ENCODE measurements at places on chromosomes 11 and 22.

DNA sequence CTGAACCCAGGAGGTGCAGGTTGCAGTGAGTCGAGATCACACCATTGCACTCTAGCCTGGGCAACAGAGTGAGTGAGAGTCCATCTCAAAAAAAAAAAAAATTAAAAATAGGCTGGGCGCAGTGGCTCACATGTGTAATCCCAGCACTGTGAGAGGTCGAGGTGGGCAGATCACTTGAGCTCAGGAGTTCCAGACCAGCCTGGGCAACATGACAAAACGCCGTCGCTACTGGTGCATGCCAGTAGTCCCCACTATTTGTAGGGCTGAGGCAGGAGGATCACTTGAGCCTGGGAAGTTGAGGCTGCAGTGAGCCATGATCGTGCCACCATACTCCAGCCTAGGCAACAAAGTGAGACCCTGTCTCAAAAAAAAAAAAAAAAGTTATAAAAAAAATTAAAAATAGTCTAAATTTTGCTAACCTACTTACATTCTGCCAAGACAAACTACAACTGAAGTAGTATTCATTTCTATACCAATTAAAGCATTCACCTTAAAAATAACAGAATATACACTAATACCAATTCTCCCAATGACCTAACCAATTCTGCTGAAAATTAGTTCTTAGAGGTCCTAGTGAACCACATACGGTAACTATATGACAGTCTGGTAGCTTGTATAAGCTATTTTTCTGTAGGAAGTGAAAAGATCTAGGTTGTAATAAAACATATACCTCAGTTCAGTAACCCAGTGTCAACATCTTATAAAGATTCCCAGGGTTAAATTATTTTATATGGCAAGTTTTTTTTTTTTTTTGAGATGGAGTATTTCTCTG is 7.1 kb downstream of the DDX6 start:
- no peak for DNase-seq

GRCh38 chr22:38212442-38212841 is 10.6 kb downstream of the MAFF start:
- DNase-seq: no peak

DNA sequence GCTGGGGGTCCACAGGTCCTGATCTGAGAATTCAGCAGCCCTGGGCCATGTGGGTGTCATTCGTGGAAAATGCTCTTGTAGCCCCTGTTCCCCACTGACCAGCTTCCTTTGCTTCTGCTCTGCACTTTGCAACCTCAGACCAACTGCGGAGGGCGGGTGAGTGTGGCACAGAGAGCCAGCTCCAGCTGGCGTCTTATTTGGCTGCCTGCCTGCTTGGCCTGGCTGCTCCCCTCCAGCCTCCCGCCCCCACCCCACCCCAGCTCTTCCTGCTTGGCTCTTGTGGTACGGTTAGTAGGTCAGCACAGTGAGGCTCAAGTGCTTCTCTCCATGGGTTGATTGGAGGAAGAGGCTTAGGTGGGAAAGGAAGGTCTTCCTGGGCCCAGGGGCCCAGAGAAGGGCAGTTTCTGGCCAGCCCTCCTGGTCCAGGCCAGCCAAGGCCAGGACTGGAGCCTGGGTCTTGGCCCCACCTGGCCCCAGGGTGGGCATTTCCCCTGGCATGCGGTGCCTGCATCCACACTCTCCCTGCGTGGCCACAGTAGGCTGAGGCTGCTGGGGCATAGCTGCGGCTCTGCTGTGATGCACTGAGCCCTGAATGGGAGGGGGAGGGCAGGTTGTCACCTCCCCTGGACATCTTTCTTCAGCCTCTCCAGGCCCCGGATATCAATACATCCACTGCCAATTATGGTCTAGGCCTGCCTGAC is 26.5 kb downstream of the MYO7A start:
- no peak for DNase-seq

DNA sequence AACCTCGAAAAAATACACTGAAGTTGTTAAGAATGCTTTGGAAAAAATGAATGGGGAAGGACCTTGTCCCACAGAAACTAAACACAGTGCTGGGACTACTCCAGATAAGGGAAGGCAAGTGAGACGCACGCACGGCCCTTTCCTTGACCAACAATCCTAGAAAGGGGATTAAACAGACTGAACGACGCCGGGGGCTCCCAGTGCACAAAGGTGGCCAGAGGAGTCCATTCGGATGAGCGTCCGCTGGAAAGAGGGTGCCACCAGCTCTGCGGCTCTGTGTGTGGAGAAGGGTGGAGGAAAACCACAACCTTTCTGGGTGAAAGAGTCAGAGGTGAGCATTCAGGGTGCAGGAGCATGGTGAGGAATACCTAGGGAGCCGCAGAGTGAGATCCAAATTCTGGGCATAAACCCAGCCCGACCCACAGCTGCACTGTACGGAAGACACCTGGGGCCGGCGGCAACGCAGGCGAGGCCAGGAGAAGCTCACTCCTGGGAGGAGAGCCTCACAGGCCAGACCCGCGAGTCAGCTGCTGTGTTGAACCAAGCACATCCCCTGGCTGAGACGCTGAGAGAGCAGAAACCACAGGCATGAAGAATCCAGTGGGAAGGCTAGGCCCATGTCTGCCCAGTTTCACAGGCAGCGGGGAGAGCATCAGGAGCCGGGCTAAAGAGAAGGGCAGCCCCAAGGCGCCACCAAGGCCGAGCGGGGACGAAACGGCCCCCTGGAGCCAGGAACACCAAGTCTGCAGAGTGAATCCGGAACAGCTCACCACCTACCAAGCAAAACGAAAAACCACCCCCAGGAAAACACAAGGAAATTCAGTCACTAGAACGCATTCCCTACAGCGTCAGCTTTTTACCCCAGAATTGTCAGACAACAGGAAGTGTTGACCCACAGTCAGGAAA is 177.1 kb downstream of the BRD1 start:
- no peak for DNase-seq

DNA sequence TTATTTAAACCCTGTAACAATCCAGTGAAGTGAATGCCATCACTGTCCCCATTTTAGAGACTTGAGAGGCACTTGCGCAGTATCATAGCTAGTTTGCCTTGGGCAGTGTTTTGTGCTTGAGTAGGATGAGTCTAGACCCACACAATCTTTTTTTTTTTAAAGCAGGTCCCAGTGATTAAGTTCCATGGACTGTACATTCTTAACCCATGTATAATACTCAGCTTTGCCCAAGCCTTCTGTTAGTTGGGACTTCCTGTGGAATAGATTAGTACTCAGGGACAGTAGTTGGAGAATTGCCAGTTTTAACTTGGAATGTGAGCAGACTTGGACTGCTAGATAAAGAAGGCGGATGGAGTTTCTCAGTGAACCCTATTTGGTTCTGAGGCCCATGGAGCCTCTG is 108.6 kb upstream of the RASSF10 start:
- DNase-seq: no peak

DNA sequence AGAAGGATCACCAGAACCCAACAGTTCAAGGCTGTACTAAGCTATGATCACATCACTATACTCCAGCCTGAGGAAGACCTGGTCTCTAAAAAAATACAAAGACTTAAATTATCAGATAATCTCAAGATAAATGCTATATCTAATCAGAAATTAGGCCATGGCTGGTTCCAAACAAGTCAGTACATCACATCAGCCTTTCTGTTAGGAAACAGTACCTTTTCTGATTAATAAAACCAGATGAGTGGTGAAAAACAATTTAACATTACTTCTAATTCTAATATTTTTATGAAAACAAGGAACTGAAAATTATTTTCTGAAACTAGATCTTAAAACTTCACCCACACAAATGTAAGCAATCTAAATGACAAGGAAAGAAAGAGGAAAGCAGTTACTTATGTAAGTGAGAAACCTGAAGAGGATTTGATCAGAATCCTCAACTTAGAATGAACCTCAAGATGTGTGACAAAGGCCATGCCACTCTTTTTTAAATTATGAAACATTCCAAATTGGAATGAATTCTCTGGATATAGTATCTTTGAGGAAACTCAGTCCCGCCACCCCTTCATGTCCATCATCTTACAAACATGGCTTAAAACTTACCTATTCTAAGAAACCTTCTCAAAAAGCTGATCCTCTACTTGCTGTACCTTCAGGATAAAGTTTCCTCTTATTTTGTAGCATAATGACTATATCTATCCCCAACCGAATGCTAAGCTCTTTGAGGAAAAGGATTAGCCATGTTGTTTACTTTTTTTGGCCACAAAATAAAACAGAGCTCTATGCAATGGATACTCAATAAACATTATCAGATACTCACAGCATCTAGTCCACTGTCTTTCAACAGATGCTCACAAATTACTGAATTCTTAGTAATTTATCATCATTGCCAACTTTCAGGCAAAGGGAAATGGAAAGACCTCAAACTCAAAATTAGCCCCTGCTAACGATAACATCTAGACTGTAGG is 132.0 kb downstream of the MRTFA start:
- DNase-seq: no peak

DNA sequence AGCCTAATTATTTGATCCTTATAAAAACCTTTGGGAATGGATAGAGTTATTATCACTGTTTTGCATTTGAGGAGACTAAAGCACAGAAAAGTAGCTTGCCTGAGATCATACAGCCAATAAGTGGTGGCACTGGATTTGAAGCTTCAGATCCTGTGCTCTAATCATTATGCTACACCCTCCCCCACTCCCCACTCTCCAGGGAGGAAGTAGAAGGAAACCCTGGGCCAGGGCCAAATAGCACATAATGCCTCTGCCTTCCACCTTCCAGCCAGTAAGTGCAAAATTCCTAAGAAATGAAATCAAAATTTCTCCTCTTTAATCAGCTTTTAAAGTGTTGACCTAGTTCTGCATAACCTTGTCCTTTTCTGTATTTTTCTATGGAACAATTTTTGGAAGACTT is 61.6 kb downstream of the SIK2 start:
- DNase-seq: no peak
